Endothelial cell (in vitro differentiated cells): ENCODE measurements at places on chromosomes 5 and 9. TPM values are rescaled to one million over a fixed set of nuclear protein-coding genes. Genes with fewer than 3 reads are reported as not detected.

ASPN gene
- not detected for total RNA-seq

DNA sequence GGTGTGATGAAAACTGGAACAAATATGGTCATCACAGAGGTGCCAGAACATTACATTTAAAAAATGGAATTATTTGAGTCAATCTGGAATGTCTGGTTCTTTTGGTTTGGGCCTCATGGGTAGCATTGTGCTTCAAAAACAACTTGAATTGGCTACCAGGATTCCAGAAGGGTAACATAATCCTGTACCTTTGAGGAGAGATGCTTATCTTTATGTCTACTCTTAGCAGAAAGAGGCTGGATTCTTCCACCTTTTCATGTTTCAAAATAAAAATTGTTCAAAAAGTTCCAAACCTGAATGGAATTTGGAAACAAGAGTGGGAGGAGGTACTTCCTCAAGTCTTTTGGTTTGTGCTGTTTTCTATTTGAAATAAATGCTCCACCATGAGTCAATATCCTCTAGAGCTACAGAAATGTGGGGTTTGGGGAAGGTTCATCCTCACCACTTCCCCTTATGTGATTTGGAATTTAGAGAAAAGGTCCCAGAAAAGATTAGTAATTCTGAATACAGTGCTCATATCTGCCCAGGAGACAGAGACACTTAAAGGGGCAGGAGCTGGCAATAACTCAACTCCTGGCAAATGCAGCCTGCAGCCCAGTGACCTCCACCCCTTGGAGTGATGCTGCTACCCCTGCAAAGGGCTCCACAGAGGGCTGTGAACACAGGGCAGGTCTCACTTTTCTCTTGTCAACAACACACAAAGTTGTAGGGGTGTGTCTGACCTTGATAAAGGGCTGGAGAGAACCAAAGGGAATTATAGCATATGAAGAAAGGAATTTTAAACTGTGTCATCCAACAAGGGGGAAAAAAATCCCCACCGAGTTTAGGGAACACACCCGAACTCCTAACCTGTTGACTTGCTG, 272.8 kb downstream of the CWC27 start:
- no peak for DNase-seq

DNA sequence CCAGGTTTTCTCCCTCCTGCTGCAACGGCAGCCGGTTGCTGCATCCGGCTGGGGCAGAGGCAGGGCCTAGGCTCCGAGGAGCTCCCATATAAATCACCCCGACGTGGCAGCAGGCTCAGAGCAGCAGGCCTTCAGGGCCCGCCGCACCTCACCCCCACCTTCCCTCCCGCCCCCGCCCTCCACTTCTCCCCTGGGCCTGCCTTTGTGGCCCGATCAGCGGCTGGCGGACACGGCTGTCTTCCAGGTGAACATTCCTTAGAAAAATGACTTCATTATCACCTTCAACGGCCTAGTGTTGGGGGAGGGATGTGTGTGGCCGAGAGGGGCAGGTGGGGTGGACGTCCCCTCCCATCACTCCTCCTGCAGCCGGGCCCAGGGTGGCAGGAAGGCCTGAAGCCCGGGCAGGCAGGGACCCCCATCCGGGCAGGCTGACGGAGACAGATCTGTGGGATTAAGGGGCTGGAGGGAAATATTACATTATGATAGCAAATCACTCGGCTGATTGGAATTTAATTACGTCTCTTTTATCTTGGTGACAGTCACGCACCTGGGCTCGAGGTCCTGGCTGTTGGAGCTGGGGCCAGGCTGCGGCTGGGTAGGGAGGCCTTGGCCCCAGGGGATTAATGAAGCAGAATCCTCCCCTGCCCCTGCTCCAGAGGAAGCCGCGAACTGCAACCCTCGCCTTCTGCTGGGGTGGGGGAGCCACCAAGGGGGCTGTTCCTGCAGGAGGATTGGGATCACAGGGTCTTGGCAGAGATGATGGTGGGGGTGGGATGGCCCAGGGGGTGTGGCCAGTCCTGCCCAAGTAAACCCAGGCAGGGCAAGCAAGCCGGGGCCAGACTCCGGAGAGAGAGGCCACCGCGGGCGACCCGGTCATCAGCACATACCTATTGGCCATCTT, 38.4 kb upstream of the RXRA start:
- no peak for DNase-seq

CD14 gene
- not detected for total RNA-seq

NME5 gene
- 0.82 TPM for total RNA-seq
